ENCODE measurements at places on chromosomes 6 and 20.

DNA sequence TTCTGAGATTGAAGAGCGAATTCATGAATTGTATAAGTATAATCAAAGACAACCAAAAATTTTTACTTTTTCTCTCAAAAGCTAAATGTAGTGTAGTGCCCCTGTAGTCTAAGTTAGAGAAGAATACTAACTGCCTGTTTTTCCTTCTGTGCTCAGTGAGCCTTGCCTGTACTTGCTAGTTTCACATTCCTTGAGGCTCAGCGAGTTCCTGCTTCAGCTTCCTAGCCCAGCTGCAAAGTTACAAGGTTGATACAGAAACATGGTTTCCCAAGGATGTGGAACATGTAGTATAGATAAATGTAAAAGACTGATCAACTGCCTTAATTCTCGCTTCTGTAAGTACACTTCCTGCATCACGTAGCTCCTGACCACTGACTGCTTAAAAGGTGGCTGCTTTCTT, 33.1 kb upstream of the SEC63 start:
- no peak for DNase-seq

GRCh38 chr20:44209686-44210405, 725 bp downstream of the OSER1 start:
- no peak for DNase-seq

DNA sequence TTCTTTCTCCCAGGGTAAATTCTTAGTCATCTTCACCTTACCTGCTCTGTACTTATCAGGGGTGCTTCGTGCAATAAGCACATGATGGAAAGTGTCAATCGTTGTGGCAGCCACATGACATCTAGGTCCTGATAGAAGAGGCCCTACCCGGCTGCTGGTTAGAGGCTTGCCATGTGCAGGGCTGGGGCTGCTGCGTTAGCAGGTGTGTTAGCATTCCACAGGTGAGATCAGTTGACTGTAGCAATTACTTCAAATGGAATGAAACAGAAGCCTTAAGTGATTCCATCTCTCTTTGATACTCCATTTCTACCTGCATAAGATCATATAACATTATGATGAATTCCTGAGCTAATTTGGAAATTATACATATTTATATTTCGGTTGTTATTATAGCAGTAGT, 127.0 kb downstream of the UST start:
- DNase-seq = no peak

DNA sequence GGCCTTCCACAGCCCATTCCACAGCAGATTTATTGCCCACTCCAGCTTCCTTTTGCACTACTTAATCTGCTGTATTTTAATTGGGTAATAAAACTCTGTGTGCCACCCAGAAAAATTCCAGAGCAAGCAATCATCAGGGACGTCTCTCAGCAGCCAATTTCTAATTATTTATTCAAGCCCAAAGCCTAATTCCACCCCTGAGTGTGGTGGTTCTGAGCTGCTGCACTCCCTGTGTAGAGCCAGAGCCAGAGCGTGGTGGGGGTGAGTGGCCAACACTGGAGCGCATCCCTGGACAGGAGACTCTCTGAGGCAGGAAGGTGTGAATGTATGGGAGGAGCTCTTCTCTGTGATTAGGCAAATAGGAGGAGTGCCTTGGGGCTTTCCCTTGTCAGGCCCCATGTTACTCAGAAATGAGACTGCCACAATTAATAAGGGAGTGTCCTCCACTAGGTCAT, 66.1 kb downstream of the CD24 start:
- no peak for DNase-seq

DNA sequence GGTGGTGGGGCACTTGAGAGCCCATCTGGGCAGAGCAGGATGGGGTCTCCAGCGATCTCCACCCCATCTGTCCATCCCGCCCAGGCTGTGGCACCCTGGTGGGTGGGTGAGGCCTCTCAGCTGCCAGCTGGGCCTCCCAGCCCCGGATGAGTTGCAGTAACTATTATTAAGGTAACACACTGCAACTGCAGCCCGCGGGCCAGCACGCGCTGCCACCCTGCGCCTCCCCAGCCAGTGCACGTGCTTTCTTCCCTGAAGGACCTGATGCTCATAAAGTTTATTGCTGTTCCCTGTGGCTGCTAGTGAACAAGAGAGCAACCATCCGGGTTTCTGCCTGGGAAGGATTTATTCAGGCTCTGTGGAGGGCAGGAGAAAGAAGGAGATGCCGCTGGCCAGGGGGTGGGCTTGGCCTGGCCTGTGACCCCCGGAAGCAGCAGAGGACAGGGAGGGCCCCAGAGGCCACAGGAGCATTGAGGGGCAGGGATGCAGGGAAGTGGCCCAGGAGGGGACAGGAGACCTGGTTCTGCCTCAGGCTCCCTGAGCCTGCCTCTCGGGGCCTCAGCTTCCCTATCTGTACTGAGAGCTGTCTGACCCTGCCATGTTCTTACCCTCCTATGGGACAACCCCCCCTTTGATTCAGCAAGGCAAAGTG, 1.7 kb downstream of the IP6K3 start:
- DNase-seq = no peak

DNA sequence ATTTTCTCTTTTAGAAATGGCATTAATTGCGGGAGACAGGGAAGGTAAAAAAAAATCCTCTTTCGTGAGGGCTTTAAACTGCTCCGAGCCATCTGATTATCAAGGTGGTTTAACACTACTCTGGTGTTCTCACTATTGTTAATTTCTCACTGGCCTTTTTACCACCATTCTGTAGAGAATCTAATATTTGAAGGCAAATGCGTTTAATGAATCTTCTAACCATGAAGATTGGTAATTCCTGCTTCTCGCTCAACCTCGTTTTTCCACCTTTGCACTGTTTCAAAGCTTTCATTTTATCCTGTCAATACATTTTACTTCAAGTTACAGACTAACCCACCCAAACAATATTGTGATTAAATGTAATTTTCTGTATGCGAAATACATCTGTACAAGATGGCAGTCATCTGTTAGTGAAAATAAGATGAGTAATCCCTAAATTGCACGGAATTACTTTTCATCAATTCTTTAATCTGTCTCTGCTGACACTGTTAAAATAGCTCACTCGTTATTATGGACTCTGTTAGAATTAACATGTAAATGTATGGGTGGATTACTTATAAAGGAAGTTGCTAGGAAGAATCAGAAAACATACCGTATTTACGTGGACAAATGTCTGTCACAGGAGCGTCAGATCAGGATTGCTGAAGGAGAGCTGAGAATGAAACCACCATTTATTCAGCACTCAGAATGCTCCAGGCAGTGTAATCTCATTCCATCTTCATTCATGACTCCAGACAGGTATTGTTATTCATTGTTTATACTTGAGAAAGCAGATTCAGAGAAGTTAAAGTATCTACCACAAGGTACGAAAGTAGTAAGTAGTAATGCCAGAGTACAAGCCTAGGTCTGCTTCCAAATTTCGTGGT, 1.1 kb upstream of the LCA5 start:
- peak; percentile 32 for DNase-seq

DNA sequence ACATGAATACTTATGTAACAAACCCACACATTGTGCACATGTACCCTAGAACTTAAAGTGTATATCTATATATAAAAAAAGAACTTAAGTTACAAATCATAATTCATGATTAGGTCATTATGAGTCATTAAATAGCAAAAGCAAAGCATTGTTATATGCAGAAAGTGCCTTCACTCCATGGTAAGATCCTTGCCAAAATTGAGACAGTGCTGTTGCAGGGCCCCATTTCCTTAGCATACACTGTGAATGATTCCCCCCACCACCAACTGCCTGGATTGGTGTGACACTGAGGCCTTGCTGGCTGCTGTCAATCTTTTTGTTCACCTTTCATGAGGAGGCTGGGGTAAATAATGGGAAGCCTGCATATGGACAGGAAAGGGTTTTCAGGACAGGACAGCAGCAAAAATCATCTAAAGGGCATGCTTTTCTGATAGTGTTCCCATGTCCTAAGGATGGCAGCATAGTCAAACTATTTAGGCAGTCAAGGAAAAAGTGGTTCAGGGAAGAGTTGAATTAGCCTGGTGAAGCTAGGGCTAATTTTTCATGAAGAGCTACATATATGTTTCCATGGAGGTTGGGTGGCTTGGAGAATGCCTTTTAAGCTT, 188.2 kb upstream of the ASCC3 start:
- DNase-seq = no peak

- no peak for DNase-seq
Measured at GRCh38 chr6:51996296-51996947, 91.0 kb downstream of the PKHD1 start.

DNA sequence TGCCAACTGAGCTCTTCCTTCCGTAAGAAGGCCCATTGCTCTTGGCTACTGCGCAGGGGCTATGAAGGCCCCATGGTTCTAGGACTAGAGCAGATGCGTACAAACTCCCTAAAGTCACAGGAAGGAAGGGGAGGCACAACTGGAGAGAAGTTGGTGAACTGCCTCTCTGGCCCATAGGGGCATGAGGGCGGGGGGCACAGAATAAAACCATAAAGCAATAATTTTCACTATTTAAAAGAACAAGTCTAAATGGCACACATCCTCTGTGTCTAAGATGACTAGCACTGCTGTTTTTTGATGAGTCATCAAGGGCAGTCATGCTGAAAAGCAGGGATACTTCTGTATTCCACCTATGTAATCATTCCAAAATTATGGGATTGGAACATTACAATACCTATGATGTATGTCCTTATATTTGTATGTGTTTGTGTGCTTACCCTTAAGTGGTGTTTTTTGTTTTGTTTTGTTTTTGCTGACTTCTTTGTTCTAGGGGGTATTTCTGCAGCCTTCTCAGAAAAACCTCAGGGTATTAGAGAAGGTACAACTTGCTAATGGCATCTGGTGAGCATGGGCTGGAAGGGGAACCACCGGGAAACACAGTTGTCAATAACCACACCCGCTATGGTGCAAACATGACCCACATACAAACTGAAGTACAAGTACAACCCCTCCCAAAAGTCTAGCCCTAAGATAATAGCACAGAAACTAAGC, 36.9 kb downstream of the B4GALT5 start:
- no peak for DNase-seq

GRCh38 chr6:161694995-161695394, 421.1 kb upstream of the AGPAT4 start:
- no peak for DNase-seq

- DNase-seq = no peak
Measured at GRCh38 chr20:34577061-34577460, 18.5 kb downstream of the MAP1LC3A start.

DNA sequence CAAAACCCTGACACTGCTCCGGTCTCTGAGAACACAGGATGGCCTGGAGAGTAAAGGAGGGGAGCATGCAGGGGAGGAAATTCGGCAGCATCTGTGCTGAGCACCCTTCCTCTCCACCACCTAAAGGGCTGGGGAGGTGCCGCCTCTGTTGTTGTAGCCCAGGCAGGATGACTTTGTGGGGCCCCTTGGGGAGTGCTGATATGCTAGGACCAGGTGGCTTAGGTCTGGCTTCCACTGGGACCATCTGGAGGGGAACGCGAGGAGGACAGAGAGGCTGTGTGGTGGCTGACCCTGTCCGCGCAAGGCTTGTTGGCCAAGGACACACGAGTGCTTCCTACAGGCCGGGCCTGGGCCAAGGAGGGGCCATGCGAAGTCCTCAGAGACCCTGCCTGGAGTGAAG, 9.9 kb upstream of the RPS6KA2 start:
- DNase-seq = no peak

- DNase-seq = no peak
Measured at GRCh38 chr6:148351309-148351708, 8.7 kb downstream of the SASH1 start.

GRCh38 chr6:41013466-41014153, 25.4 kb downstream of the UNC5CL start:
- no peak for DNase-seq

- no peak for DNase-seq
Measured at GRCh38 chr6:156507106-156507505, 270.1 kb upstream of the ARID1B start.

GRCh38 chr6:69900869-69901268, 34.5 kb downstream of the COL19A1 start:
- no peak for DNase-seq

GRCh38 chr20:52047811-52048764, 143.5 kb downstream of the ZFP64 start:
- DNase-seq = no peak

DNA sequence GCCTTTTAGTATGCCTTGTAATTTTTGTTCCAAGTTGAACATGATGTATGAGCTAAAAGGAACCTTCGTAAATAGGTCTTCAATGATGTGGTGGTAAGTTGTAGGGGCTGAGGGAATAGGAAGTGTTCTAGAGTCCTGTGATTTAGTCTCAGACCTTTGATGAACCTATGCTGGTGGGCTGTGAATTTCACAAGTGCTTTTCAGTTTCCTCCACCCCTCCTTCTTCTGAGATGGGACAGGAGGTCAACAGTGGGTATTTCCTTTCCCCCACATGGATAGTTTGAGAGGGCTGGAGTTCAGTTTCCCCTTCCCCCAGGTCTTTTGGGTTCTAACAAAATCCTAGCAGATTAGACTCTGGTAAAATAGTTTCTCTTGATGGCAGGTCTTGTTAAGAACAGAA, 121.0 kb upstream of the ATXN1 start:
- no peak for DNase-seq

DNA sequence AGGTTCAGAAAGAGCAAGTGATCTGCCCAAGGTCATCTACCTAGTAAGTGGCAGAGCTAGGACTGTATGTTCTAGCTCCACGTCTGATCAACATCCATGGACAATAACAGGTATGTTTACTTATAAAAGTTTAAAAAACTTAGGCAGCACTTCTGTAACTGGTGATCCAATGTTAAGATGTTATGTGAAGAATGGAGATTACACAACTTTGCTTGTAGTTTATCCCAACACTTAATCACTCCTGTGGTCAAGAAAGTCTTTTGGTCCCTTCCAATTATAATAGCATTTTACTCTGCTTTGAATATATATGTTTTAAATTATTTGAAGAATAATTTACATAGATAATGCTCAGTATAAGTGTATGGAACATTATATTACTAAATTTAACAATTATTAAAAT, 4.8 kb downstream of the FBXO30 start:
- no peak for DNase-seq

GRCh38 chr6:67888546-67888885, 746.6 kb upstream of the ADGRB3 start:
- no peak for DNase-seq

GRCh38 chr6:33672808-33673207, 38.7 kb downstream of the UQCC2 start:
- DNase-seq = no peak

- DNase-seq = no peak
Measured at GRCh38 chr6:33936886-33937285, 133.1 kb upstream of the MLN start.
